ENCODE measurements at places on chromosomes 7 and 10.

DNA sequence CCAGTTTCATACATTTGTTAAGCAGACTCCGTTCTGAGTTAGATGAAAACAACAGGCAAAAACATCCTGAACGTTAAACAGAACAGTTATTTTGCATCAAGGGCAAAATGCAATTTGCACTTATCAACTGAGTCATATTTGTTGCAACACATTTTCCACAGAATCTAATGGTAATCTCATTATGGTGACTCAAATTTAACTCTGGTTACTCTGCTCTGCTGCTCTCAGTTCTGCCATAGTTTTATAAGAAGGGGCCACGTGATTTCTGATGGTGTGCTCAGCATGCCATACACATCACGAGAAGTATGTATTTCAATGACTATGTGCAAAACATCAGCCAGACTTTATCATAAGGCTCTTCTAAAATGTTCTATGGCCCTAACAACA, 148.8 kb downstream of the CHCHD3 start:
- no peak for DNase-seq

GRCh38 chr10:74207691-74208480, 56.9 kb downstream of the ADK start:
- no peak for DNase-seq

DNA sequence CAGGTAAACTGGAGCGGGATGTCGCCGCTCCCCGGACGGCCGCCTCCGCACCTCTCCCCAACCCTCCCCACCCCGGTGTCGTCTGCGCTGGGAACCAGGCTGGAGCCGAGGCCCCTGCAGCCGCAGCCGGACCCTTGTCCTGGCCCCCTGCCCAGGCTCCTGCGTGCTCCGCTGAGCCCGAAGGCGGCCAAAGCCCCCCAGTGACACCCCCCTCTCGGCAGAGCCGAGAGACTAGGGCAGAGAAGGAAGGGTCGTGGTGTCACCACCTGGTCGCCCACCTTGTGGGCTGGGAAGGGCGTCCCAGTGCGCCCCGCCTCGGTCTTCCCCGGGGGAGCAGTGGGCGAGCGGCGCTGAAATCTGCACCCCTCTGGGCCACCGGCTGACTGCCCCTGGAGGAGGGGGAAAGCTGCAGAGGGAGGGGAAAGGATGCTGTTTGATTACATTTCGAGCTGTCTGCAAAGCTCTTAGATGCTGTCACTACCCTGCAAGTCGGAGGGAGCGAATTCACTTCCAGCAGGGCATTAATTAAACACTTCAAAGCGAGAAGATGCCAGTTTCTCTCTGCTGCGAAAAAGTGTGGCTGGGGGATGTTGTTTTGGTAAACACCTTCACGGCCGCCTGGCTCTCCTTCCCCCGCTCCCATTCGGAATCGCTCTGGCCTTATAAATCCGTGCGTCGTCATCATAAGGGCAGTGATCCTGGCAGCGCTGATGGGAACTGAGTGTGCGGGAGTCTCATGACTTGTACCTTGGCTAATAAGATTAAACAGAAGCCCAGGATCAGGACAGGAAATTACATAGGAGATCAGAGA, 622 bp downstream of the DYNC1I1 start:
- DNase-seq = no peak

DNA sequence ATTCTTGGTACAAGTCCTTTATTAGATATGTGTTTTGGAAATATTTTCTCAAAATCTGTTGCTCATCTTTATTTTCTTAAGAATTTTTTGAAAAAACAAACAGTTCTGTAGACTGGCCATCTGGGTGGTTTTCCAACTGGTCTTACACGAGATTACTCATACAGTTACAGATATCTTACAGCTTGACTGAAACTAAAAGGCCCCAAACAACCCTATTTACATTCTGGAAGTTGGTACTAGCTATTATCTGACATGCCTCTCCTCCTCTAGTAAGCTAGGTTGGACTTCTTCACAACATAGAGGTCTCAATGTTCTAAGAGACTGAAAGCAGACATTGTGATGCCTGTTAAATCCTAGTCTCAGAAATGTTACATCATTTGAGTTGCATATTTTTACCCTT, 52.0 kb downstream of the ZNF22 start:
- DNase-seq = no peak

- DNase-seq = no peak
These were observed 33.3 kb downstream of the FHIP2A start for GRCh38 chr10:114854906-114855305.

- DNase-seq = no peak
These were observed 23.8 kb downstream of the CXCL12 start for GRCh38 chr10:44361109-44361508.

DNA sequence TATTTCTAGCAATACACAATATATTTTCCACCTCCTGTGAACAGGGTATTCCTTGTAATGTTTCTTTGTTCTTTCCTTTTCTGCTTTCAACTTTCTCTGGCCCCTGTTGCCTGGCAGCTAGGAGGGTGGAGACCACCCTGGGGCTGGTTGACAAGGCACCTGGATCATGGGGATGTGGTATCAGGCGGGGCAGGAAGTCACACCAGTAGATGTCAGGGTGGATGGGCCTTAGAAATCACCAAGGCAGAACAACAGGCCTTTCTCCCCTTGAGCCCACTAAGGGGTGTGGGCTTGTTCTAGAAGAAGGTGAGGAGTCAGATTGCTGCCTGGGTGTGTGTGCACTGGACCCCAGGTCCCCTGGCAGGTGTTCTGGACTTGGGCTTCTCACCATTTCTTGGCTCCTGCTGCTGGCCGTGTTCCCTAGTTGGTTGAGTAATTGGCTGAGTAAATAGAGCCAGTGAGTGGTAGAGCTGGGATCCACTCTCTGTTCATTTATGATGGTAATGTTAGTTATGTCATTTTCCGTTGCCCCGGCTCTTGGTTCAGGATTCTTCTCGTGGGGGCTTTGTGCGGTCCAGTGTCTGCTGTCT, 24.9 kb downstream of the ZNF783 start:
- DNase-seq = no peak

DNA sequence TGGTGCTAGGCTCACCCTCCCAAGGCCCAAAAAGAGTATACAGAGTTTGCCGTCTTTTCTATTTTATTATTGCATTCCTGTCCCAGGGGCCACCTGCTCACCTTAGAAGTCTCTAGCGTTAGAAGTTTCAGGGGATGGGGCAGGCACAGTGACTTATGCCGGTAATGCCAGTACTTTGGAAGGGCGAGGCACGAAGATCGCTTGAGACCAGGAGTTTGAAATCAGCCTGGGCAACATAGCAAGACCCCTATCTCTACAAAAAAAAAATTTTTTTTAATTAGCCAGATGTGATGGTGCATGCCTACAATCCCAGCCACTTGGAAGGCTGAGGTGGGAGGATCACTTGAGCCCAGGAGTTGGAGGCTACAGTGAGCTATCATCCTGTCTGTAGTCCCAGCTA, 30.3 kb upstream of the HSPB1 start:
- no peak for DNase-seq

GRCh38 chr10:47404446-47404845, 20.4 kb upstream of the ZNF488 start:
- DNase-seq = no peak

GRCh38 chr10:54622017-54622416, 179.0 kb downstream of the PCDH15 start:
- DNase-seq = no peak

DNA sequence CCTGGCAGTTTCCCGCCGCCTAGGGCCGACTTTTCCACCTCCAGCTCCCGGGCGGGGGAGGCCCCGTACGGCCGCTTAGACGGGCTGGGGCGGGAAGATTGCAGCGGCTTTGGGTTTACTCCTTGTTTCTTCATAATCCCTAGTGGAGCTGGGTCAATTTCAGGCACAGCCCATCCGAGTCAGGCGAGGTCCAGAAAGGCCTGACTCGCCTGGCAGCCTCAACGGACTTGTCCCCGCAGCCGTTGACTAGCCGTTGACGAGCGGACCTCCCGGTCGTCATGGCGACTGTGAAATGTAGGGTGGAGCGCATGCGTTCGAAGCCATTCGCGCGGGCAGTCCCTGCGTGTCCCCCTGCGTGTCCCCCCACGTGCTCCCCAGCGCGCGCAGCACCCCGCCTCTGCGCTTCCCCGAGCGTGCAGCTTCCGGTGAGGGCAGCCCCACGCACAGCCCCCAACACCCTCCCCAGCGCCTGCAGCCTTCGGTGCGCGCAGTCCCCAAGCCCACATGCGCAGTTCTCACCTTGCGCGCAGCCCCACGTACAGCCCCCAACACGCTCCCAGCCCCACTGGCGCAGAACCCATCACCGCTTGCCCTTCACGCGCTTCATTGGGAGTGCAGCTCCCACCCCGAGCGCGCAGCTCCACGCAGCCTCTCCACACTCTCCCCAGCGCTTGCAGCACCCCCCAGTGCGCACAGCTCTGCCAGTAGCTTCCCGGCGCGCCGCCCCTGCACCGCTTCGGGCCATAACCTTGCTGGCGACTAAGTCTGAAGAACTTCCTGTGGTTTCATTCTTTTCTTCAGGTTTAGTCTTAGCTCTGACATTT, 67.8 kb downstream of the TBX20 start:
- no peak for DNase-seq

GRCh38 chr10:132374176-132374575, 22.8 kb upstream of the PWWP2B start:
- no peak for DNase-seq

DNA sequence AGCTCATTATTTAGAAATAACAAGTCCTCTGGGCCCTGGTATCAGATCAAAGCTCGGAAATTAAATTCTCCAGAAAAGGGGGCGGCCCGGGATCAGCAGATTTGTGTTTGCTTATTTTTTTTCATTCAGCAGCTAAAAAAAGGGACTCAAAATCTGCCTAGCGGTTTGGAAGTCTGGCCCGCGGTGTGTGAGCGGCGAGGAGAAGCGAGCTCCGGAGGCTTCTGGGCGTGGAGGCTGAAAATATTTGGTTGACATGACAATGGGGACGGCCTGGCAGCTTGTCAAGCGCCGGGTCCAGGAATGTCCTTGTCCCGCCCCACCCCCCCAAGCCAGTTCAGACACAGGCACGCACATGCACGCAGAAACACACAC, 43.4 kb downstream of the FOXL3 start:
- DNase-seq = no peak

GRCh38 chr7:157013602-157014549, 3.4 kb upstream of the MNX1 start:
- no peak for DNase-seq

DNA sequence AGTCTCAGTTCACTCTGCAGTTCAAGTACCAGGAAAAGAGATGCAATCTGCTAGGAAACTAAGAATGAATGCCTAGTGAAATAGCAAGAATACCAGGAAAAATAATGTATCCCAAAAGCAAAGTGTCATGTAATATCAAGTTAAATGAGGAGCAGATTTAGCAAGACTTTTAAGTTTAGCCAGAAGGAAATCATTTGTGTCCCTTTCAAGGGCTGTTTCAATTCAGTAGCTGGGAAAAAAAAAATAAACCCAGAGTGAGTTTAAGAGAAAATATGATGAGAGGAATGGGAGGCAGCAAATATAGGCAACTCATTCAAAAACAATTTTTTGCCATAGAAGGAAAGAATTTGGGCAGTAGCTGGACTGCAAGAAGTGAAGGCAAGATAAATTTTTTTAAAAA, 135.8 kb downstream of the DGKB start:
- no peak for DNase-seq
